ENCODE measurements at places on chromosomes 13 and 19.

GRCh38 chr19:57355916-57356315, 4.8 kb downstream of the ZNF304 start:
- no peak for DNase-seq

DNA sequence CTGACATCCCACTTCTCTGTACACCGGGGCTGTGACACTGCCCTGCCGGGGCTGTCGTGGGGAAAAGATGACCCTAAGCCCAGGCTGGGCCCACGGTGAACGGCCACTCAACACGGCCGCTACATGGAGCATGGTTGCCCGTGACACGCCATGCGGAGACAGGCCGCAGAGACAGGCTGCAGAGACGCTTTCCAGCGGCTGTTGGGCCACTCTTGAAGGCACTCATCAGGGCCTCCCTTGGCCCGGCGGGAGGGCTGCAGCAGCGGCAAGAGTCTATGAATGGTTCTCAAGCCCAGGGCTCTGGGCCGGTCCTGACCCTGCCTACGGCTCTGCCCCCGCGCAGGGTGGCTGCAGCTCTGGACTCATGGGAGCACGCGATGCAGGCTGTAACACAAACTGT, 22.1 kb downstream of the ADPRHL1 start:
- DNase-seq = no peak

DNA sequence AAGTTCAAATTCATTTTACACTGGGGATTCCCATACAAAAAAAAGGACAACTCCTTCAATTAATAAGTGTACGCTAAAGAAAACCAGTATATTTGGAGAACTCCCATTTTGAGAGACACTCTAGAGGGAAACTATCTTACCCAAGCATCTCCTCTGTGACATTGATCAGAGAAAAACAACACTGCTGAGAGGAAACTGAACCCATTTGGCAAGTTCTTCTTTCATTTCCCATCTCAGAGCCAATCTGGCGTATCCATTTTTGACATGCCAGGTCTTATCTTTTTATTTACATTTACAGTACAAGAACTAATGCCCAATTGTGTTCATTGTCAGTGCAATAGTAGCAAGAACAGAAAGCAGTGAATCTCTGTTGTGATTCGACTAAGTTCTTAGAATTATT, 30.1 kb downstream of the LIG4 start:
- no peak for DNase-seq

DNA sequence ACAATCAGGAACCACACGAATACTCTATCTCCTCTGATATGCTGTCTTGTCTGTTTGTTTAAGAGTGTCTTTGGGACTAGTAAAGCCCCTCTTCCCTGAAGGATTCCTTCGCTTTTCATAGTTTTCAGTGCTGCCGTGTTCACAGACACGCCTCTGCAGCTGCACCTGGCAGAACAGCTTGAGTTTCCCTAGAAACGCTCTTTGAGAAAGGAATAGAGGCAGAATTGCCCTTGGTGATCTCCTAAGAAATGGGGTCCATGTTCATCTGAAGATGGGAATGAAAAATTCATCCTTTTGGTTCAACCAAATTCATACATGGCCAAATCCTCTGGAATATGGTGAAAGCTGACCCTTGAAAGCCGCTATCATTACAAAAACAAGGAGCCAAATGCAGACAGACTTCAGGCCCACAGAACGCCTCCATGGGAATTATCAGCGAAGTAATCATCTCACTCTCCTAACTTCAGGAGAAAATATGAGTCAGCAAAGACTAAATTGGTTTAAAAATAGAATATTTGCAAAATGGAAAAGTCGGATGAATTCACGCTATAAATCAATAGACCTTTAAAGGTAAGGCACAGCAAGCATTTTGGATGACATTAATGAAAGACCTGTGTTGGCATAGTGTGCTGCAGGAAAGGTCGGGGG, 5.5 kb downstream of the SACS start:
- DNase-seq = no peak

DNA sequence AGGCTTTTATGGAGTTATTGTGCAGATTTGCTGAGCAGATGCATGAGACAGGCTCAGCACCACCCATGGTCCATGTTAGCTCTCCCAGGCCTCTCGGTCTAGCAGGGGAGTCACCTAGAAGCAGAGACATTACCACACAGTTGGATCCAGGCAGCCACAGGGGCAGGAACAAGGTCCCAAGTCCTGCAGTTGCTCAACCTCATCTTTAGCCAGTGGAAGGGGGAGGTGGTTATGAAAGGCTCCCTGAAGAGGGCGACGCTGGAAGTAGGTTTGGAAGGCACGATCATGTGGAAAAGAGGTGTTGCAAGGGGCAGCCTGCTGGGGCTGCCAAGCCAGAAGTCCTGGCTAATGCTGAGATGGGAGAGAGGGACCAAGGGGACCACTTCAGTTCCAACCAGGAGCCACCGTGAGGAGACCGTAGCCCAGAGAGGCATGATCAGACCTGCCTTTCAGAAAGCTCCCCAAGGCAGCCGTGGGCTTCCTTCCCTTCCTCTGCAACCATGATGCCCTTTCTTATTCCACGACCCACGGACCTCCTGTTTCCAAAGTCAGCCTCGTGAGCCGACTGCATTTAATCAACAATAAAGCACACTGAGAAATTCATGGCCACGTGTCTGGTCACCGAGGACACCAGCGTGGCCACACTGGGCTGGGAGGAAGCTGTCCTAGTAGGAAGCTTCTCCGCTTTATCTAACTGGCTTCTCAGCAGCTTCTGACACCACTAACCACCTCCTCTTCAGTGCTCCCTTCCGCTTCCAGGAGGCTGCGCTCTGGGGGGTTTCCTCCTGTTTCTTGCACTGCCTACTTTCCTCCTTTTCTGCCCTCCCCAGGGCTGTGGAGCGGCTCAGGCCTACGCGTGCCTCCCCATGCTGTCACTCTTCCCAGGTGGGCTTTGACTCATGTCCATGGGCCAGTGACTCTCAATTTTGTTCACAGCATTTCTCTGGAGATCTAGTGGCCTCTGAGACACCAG, 2.6 kb downstream of the AP1M1 start:
- DNase-seq = no peak

DNA sequence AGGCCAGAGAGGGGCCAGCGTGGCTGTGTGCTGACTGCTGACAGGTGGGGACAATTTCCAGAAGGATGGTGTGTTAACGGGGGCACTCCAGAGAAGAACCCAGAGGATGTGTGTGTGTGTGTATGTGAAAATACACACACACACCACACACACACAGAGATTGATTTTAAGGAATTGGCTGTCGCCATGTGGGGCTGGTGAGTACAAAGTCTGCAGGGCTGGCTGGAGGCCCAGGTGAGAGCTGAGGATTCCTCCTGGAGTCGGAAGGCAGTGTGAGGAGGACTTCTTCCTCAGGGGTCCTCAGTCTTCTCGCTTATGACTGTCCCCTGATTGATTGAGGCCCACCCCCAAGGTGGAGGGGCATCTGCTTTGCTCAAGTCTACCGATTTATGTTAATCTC, 7.6 kb upstream of the GJB6 start:
- DNase-seq = no peak

GRCh38 chr19:18122424-18122823, 24.8 kb downstream of the MAST3 start:
- DNase-seq = no peak

- no peak for DNase-seq
Observed at GRCh38 chr13:44905556-44905955, 83.7 kb downstream of the NUFIP1 start.

DNA sequence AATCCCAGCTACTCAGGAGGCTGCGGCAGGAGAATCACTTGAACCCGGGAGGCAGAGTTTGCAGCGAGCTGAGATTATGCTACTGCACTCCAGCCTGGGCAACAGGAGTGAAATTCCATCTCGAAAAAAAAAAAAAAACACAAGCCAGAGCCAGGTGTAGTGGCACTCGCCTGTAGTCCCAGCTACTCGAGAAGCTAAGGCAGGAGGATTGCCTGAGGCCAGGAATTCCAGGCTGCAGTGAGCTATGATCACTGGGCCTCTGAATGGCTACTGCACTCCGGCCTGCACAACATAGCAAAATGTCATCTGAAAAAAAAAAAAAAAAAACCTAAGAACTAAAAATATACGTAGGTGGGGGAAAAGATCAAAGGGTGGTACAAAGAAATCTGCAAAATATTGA, 19.4 kb downstream of the EPS15L1 start:
- DNase-seq = no peak

GRCh38 chr13:109628251-109628699, 158.1 kb downstream of the IRS2 start:
- DNase-seq = no peak

- no peak for DNase-seq
Observed at GRCh38 chr13:86846501-86846900, 824.7 kb upstream of the SLITRK5 start.

DNA sequence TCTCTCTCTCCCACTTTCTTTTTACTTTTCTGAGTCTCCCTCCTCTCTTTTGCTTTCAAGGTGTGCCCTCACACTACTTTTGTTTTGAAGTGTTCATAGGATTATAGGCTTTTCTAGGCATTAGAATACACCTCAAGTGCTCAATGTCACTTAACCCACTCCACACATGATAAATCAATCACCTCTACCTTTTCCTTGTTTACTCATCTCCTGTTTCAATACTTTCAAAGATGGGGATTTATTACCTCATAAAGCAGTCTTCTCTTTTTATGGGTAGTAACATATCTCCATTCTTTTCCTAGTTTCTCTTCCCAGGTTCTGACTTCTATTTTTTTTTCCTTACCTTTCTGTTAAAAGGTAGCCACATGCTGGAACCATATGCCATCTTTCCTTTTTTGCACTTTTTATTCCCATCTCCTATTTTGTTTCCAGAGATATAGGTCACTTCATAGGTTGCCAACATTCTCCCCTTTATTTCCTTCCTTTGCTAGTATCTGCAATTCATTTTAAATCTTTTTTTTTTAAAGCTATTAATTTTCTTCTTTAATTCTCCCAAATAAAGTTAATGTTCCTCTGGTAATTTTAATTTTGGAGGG, 137.6 kb upstream of the SLC10A2 start:
- DNase-seq = no peak

- no peak for DNase-seq
Observed at GRCh38 chr19:18780631-18781030, 10.5 kb downstream of the COMP start.

All from NCI-H446 treated with DMSO at 0.1 percent for 48 hours (cell line).